CD4-positive, alpha-beta memory T cell (primary cell): ENCODE measurements at places on chromosomes 5 and 9. TPM values are rescaled to one million over a fixed set of nuclear protein-coding genes. Genes with fewer than 3 reads are reported as not detected.
A peak's percentile ranks its signal among the peaks of the same experiment; 100 is the strongest.

GRCh38 chr9:137192859-137193258 lies 4.4 kb downstream of the SSNA1 start:
- DNase-seq: no peak

- peak; percentile 92 for DNase-seq
Measured at GRCh38 chr5:132425009-132425937, 55.8 kb downstream of the SLC22A5 start.

- no peak for DNase-seq
Measured at GRCh38 chr5:138616508-138616907, 41.3 kb upstream of the HSPA9 start.

Gene GMCL2
- total RNA-seq: not detected

- DNase-seq: no peak
Measured at GRCh38 chr5:68565427-68565826, 349.9 kb downstream of the PIK3R1 start.

GRCh38 chr5:40346901-40347300 lies 332.8 kb upstream of the PTGER4 start:
- DNase-seq: no peak

Gene ENTREP1
- not detected for total RNA-seq

GRCh38 chr9:93897075-93897970 lies 57.8 kb downstream of the BARX1 start:
- DNase-seq: no peak

GRCh38 chr5:84986688-84987087 lies 602.0 kb upstream of the EDIL3 start:
- no peak for DNase-seq

GRCh38 chr9:32486839-32487562 lies 39.0 kb downstream of the RIGI start:
- DNase-seq: no peak

- DNase-seq: no peak
Measured at GRCh38 chr9:109689701-109690100, 90.3 kb upstream of the PALM2AKAP2 start.

Gene FCN1
- 4.6 TPM for total RNA-seq

DNA sequence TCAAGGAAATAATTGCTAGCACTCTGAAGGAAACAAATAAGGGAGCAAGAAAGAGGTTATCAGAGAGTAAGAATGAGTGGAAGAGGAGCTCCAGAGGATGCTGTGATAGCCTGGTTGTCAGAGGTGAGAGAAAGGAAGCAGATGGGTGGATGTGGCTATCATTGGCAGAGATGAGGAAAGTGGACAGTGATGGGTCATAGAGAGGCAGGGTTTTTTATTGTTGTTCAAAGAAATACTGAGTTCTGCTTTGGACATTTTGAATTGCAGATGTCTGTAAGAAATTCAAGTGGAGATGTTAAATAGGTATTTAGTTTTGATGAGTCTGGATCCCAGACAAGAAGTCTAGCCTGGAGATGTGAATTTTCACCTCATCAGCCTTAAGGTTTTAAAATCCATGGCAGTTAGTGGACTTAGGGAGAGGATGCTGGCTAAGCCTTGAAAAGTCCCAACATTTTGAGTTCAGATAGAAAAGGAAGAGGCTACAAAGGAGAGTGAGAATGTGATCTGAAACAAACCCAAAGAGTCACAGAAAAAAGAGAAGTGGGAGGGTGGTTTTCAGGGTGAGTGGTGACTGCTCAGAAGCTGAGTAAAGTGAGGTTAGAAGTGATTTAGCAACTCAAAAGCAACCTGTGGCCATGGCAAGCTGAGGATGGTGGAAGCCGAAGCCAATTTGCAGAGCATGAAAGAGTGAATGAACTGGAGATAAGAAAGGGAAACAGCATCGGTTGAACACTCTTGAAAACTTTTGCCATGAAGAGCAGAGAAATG lies 50.4 kb downstream of the PPIC start:
- DNase-seq: no peak

Gene EGR1
- total RNA-seq: 1.1 TPM

DNA sequence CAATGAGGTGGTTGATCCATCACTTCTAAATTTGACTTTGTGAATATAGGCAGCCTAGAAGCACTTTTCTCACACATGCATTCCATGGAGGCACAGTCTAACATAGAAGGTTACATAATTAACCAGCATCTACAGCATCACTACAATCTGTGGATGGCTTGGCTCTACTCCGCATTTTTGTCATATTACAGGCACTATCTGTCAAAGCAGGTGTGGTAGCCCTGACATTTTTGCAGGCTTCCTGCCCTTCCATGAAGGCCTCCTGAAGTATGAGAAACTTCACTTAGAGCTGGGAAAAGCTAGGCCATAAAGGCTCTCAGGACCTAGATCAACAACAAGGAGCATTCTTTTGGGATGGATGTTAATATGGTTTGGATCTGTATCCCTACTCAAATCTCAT lies 378.0 kb downstream of the ANXA1 start:
- no peak for DNase-seq

DNA sequence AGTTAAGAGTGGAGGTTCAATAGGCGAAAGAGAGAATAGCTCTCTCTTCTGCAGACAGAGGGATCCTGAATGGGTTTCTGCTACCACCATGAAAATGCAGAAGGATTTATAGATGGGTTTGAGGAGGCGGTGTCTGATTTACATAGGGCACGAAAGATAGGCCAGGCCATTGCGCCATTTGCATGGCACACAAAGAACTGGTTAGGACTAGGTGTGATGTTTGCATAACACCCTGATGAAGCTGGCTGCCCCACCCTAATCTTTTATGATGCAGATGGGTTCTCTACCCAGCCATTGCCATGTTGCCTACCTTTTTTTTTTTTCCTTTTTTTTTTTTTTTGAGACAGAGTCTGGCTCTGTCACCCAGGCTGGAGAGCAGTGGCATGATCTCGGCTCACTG lies 51.4 kb upstream of the PDZD2 start:
- no peak for DNase-seq

DNA sequence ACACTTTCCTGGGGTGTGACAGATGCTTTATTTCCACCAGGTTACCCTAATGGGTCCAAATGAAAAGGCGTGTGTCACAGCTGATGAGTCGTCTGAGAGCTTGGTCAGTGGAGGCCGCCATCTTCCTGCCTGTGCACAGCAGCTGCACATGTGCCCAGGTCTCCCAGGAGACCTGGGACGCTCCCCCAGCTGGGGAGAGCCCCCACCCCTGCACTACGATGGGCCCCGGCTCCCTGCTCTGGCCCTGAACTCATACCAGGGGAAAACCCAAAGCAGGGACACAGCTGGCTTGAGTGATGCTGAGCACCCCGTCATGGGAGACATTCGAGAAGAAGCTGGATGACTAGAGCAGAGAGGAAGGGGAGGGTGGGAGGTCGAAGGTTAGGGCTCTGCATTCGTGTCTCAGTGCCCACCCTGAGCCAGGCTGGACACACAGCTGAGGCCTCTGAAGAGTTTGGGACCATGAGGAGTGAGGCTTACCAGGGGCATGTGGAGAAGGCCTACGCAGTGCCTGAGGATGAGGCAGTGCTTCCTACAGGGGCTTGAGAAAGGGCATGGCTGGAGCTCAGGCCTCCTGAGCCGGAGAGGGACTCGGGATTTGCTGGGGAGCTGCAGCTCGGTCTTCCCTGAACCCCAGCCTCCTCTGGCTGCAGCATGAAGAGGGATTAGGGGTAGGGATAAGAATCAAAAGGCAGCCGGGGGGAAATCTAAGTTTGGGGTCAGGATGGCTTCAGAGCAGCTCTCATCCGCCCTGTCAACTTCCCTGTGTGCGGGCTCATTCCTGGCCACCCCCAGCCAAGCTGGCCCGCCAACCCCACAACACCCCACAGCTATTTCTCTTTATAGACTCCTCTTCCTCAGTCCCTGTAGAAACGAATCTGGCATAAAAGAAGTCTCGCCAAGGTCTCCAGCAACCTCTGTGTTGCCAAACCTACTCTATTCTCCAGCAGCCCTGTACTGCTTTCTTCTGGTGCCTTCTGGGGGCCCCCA lies 42.2 kb upstream of the RNU6ATAC start:
- no peak for DNase-seq

DNA sequence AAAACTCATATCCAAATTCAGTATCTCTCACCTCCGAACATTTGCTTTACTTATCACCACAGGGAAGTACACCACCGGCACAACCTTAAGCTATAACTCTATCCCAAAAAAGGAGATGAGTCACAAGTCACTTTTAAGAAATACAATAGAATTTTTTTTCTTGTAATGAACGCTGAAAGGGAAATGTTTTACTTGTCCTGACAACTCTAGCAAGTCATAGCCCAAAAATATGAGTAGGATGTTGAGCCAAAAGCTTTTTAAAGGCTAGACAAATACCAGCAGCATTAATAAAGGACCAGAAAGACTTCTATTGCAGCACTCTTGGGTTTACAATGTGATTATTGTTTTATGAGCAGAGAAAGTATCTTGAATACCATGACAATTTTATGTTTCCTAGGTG lies 147.3 kb upstream of the FST start:
- no peak for DNase-seq

DNA sequence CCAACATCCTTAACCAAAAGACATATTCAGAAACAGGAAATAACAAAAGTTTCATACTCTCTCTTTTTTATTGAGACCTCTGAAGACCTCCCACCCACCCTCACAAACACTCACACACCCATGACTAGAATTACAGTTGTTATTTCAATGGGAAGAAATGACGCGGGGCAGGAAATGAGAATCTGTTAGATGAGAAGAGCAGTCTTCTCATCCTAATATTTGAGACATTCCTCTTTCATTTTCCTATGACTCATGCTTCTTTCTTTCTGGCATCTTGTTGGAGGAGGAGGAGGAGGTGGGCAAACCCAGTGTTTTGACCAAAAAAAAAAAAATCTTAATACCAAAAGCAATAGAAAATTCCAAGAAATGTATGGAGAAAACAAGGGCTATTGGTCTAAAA lies 179.5 kb upstream of the TARS1 start:
- DNase-seq: no peak

Gene FREM1
- total RNA-seq: not detected

DNA sequence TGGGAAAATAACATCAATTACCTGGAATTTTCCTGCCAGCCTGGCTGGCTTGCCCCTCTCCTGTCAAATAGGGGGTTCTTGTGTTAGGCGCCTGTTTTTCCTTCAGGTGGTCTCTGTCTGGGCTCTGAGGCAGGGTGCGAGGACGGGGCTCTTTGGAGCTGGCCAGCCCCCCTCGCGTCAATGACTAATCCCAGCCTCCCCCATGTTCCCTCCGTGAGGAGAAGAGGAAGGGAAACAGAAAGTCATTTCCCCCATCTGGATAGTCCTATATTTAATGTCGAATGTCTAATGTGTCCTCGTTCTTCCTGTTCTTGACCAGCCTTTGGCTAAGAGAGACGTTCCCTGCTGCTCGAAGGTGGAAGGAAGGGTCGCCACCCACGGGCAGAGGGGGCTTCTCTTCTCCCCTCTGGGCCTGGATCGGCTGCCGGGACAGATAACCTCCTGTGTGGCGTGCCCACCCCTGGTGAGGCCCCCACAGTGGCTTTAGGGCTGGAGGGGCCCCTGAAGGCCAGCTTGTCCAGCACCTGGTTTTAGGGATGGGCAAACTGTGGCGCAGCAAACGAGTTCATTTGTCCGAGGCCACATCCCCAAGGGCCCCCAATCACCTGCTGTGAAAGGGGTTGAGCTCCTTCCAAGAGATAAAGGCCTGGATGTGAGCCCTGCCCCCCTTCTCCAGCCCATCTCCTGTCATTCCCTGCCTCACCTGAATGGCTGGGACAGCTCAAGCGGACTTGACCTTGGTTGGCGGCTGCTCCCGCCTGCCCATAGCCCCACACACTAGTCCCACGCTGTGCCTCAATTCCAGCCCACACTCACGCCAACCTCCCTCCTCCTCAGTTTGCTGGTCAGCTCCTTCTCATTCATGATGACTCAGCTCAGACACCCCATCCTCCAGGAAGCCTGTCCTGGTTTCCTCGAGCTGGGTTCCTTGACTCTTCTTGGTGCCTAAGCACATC lies 35.9 kb upstream of the UNC5A start:
- DNase-seq: no peak

Gene ERCC8
- total RNA-seq: 7.1 TPM

Gene SPINK4
- total RNA-seq: not detected

DNA sequence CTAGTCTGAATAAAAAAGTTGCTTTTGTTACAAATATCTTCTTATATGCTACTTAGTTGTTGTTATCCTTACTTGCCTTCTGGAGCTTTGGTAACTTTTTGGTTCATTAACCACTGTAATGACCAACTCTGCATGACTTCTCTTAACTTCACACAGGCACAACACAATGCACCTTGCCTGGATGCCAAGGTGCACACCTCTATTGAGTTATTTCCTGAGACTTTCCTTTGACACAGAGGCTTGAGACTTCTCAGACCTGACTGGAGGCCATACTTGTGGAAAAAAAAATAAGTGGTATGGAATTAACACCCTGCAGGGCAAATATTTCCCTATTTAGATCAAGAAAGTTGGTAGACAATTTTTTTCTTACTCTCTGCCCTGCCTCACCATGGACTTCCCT lies 1925.6 kb downstream of the EFNA5 start:
- DNase-seq: no peak

- no peak for DNase-seq
Measured at GRCh38 chr9:9783711-9784110, 829.1 kb downstream of the PTPRD start.

GRCh38 chr5:158382473-158382872 lies 523.5 kb upstream of the CLINT1 start:
- DNase-seq: no peak

DNA sequence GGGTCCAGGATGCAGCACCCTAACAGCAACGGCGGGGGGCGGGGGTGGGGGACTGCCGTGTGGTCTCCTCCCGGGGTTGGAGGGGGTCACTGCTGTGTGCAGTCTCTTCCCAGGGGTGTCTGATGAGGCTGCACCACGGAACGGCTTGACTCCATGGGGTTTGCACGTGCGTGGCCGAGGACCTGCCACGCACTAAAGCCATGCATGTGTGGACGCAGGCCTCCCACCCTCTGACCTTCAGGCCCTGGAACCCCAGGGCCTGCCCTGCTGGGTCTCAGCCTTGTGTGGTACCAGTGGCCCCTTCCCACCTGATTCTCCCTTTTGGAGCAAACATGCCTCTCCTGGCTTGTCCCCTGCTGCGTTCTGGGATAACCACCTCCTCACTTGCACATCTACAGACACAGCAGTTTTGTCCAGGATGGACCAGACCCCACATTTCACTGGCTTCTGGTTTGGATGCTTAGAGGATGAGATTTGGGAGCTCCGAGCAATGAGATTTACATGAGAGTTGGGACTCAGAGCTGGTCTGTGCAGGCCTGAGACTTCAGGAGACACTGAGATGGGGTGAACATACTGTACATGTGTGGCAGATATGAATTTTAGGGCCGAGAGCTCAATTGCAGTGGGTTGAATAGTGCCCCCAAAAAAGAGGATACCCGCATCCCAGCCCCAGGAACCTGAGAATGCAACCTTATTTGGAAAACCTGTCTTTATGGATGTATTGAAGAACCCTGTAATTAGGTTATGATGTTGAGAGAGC lies 45.8 kb downstream of the SLC12A7 start:
- DNase-seq: no peak

Gene GALNT10
- total RNA-seq: 32.8 TPM

Gene SLC45A2
- not detected for total RNA-seq

- DNase-seq: no peak
Measured at GRCh38 chr9:15433661-15434060, 11.0 kb downstream of the SNAPC3 start.

Gene OR1Q1
- total RNA-seq: not detected
